ENCODE measurements at places on chromosomes 5 and 9.

- DNase-seq = no peak
Observed at GRCh38 chr5:41871852-41872251, 1.6 kb upstream of the OXCT1 start.

GRCh38 chr5:142170254-142170953 lies 61.8 kb downstream of the NDFIP1 start:
- no peak for DNase-seq

DNA sequence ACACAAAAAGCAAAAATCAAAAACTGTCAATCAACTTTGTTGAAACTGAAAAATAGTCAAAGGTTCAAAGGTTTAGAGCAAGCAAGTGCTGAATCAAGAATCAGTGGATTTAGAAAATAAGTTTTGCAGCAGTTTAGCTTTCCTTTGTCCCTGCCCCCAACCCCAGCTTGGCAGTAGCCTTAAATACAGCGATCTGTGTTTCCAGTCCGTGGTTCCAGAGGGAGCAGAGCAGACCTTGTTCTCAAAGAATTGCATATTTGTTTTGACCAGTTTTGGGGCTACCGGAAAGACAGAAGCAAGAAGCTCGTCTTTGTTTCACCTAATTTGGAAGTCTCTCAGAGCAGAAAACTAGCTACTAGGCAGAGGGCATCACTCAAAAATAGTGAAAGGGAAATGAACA lies 57.2 kb upstream of the PRDM9 start:
- DNase-seq = no peak

DNA sequence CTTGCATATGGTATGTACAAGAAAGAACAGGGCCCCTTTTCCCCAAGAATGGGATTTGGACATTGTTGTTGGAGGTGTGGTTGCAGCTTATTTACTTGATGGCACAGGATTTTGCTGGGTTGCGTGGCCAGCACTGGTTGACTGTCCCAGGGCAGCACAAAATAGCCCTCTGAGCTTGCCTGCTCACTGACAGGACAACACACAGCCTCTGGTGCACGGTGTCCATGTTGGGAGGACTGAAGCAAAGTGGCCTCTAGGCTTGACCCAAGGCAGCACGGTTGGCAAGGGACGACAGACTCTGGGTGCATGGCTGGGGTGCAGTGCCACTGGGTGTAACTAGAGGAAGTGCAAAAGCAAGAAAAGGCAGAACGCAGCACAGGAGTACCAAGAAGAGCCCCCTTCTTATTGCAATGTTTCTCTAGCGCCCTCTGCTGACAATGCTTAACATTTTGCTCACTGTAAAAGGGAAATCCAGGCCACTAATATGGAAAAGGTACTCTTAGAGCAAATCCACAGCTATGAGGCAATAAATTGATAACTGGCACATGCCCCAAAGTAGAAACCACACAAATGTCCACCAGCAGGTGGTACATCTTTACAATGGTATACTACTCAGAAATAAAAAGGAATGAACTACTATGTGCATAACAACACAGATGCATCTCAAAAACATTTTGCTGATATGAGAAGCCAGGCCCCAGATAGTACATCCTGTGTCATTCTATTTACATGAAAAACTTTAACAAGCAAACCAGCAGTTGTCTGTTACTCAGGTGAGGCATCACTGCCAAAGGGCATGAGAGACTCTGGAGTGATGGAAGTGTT lies 47.4 kb upstream of the BARX1 start:
- DNase-seq = peak; percentile 78

DNA sequence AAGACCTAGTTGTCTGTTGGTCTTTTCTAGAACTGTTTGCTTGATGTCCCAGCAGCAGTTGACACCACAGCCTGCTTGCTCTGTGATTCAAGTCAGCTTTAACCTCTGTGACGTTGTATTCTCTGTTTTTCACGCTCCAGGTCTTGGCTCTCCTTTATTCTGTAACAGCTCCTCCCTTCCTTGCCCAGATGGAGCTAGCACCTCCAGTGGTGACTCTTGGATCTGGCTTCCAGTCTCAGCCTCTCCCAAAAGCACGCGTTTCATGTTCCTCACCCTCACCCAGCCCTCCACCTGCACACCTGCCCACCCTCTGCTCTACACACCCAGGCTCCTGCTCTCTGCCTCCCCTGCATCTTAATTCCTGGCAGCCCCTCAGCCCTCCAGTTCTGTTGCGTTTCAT lies 50.6 kb downstream of the DMRT1 start:
- no peak for DNase-seq

DNA sequence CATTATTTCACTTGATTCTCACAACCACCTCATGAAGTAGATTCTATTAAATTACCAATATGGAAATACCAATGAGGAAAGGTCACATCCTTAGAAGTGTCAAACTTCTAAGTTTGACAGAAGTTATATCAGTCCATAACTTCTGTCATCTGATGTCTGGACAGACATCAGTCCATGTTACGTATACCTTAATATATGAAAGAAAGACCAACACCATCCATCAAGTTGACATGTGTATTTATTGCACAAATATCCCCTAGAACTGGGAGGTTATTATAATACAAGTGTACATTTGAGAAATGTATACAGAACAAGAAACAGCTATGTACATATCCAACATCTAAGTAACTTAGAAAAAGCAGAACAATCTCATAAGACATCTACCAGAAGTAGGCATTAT lies 6.5 kb upstream of the RAPGEF6 start:
- no peak for DNase-seq

- DNase-seq = no peak
Observed at GRCh38 chr5:146428658-146429057, 18.5 kb upstream of the TCERG1 start.

DNA sequence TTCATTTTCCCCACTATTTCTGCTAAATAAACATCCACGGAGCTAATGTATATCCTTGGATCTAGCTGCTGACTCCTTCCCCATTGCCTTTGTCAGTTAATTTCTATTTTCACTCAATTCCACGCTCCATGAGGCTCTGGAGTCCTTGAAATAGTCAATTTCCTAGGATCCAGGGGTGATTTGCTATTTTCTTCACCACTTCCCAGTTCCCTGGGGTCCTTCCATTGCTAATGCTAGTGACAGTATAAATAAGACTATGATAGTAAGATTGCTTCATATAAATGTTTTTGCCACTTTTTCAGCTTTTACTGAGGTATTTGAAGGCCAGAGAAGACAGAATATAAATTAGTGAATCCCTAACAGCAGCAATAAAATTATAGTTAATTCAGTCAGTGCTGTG lies 13.1 kb downstream of the TSSK1B start:
- DNase-seq = no peak

GRCh38 chr5:51664491-51665250 lies 281.4 kb downstream of the ISL1 start:
- DNase-seq = no peak

DNA sequence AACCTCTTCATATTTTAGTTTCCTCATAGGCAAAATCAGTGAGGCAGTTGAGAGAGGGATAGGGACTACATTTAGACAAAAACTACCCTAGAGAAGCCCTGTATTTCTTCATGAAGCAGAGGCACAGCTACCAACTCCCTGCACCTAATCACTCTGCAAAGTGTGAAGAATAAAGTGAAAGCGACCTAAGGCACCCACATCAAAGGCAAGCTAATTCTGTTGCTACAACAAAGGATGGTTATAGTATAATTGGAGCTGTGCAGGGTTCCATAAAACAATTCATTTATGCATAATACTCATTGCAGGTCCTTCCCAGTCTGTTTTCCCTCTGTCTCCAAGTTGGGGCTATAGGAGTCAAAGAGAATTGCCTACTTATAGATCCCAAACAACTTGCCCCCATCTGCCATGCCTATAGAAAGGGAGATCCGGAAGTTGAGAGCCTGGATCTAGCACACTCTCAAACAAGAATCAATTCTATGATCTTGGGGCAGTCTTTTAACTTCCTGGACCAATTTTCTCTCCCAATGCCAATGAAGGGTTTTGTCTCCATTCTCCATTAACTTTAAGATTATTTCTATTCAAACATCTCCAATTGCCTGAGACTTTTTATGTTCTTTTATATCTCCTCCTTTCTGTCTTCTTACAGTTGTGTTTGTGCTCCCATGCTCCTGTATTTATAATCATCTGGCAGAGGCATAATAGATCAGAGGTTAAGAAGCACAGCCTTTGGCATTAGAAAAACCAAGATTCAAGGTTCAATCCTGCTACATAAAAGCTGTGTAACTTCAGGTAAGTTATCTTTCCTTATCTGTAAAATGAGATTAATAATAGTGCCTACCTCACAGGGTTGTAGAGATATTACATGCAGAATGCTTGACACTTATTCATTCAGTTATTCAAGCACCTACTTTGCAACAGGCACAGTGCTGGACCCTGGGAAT lies 56.0 kb upstream of the PTGER4 start:
- DNase-seq = no peak

GRCh38 chr5:162487528-162488525 lies 420.3 kb downstream of the GABRG2 start:
- DNase-seq = no peak

- peak; percentile 77 for DNase-seq
Observed at GRCh38 chr9:110623462-110624025, 44.0 kb upstream of the SVEP1 start.

DNA sequence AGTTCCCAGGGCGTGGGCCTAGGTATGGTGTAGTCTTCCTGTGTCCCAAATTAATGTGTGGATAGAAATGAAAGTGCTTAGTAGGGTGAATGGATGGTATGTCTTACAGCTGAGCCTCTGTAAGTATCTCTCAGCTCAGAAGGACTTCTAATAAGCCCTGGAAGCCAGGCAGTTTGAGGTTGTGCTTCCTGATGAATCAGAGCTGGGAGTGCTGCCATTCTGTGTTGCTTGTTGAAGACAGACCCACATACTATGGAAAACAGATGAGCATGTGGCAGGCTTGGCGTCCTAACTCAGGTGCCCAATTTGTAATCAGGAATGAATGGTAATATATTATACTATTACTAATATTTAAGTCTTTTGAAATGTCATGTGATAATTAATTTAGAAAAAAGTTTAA lies 69.8 kb downstream of the CMYA5 start:
- DNase-seq = no peak

DNA sequence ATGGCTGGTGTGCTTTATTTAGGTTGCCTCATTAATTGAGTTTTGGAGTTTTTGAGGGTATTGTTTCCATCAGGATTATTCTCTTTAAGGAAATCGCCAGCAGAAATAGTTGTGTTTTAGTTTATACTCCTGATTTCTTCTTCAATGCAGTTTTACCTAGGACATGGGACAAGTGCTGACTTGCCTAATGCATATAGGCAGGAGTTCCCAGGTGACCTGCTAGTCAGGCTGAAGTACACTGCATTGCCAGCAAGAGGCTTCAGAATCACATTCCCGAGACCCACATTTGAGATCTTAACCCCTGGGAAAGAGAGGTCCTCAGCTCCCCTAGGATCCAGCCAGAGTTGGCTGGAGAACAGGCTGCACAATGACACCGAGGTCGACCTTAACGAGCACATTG lies 1.5 kb upstream of the OR1N2 start:
- DNase-seq = no peak

DNA sequence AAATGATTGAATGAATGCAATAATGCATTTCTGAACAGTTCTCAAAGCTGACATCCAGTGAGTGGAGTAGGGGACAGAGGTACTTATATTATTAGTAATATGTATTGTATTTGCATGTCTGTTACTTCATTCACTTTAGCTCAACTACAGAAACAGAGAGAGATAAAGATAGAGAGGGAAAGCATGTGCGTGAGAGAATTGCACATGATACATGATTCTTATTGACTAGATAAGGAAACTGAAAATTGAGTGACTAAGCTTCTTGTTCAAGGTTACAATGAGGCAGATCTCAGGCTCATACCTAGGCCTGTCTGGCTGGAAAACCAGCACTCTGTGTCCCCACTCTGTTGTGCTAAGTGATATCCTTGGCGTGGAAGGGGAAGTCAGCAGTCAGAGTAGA lies 337.7 kb upstream of the KLF4 start:
- DNase-seq = no peak

- DNase-seq = no peak
Observed at GRCh38 chr5:78594610-78595457, 53.7 kb downstream of the LHFPL2 start.

GRCh38 chr9:127446713-127447415 lies 4.3 kb downstream of the RPL12 start:
- no peak for DNase-seq

- DNase-seq = no peak
Observed at GRCh38 chr9:133680976-133681657, 45.0 kb downstream of the DBH start.

DNA sequence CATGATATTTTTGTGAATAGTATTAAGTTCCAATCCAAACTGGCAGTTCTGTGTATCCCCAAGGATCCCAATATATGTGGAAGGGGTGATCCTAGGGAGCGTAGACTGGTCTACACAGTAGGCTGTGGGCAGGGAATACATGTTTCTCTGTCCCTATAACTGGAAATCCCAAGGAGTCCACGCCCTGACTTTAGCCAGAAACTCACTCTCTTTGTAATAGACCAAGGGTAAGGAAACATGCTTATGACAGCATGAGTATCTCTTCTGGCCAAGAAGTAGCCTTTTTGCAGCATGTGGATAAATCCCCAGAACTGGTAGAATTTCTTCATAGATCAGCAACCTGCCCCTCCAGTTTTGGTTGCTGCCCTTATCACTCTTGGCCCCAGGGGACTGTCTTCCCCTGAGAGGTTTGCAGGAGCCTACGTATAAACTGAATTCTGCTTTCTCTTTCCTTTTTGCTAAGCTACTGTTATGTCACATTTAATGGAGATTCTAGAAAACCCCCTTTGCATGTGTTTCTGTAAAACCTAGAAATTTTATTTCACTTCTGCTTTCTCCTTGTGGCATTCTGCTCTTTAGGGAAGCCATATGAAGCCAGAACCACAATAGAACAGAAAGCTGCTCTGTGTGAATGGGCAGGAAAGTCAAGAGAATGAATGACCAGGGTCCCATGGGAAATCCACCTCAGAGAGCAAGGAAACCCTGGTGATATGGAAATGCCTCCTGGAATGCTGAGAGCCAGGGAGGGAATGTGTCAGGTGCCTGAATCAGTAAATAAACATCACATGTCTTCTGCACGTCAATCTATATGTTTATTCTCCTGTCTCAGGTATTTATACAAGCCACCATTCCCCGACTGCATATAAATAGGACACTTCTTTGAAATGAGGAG lies 3.5 kb downstream of the IFNA2 start:
- no peak for DNase-seq

GRCh38 chr9:72526901-72527800 lies 5.7 kb downstream of the TMC1 start:
- DNase-seq = peak; percentile 61

GRCh38 chr9:81716409-81716808 lies 27.1 kb upstream of the TLE1 start:
- DNase-seq = no peak

DNA sequence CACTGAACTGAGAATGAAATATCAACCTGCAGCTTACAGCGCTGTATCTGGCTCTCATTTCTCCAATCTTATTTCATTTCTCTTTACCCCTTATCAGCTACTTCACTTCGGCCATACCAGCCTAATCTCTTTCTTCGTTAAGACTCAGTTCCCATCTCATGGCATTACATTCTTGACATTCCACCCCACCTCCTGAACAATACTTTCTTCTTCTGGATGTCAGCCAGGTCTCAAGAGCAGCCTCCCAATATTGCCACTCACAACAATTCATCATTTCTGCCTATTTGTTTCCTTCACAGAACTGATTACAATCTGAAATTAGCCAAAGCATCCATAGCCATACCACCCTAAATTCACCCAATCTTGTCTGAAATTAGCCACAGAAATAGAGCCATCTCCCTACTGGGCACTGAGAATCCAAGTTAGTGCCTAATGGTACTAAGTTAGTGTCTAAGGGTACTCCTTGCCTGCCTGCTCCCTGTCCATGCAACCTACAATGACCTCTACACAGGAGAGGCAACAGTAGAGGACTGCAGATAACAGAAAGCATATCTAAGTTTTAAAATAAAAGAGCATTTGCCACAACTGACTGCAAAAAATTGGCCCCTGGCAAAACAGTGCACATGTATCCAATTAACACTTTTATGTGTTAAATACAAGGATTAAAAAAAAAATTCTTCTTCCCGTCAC lies 35.2 kb downstream of the SETX start:
- DNase-seq = no peak
